SHP77 (cell line): ENCODE measurements at places on chromosomes 6 and 20.

DNA sequence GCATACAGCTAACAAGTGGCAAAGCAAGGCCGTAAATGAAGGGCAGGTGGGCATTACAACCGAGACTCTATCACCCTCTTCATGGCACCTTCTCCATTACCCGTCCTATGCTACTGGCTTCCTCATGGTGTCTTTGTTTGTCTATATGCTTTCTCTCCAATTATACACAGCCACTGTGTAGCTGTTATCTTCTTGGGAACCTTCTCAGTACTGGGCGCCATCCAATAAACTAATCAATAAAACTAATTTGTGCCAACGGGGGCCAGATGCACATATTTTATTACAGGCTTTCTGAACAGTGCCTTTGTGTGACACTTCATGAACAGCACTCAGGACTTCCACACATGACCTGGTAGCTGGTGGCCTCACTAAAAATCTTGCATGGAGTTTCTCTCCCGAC is 149.8 kb upstream of the PCSK2 start:
- DNase-seq, result no peak

DNA sequence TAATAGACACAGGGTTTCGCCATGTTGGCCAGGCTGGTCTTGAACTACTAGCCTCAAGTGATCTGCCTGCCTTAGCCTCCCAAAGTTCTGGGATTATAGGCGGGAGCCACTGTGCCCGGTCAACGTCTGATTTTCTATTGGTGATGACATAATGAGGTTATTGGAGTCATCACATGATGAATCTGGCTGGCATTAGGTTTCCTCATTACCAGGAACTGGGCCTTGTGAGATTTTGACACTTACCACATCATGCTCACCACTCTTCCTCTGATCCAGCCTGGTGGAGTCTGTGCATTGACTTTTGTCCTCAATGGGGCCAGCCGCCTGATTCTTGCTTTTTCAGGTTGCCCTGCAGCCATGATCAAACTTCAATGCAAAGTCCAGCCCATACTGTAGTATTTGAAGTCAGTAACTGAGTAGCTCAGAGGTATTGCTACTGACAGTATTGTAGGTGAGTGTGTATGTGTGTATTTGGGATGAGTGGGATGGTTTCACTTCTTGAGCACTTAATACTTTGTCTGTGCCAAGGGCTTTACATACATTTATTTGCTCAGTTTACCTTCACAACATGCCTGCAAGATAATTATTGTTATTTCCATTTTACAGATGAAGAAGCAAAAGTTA is 16.0 kb downstream of the ANKS1A start:
- DNase-seq, result no peak

DNA sequence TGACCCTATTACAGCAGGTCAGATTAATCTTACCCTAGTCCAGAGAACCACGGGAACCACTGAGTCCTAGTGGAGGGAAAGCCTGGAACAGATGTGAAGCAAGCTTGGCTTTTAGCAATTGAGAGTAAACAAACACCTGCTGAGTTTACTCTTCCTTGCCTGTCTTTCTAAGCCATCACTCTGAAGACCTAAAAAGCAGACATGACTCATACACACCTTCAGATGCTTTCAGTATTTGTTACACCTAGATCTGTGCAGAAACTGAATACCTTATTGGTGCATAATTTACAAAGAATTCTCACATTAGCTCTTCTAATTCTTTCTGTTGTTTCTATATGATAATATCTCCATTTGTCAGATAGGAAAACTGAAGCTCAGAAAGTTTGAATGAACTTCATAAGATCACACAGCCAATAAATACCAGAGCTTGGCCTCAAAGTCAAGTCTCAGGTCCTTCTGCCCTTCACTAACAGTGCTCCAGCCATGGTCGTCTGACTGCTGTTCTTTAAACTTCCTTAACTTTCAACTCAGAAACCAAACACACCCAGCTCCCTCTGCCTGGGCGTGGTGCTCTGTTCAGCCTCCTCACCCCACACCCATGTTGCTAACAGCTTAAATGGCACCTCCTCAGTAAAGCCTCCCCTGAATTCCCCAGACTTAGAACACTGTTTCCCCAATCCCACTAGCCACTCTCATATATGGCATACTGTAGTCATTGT is 8.6 kb upstream of the GABBR1 start:
- no peak for DNase-seq

DNA sequence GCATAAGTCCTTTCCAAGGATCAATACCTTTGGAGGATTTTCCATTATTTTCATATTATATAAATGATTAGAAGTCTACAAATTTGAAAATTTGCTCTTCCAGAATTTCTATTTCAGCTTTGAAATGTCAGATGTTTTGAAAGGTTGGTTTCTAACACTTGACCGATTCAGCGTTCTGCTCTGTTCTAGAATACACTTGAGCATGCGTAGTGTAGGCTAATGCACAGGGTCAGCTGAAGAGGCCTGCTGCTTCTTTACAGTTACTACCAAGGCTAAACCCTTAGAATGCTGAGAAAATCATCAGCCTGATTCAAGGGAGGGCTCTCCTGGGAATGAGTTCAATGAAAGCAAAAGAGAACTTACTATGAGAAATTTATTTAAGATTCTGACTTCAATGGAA is 177.6 kb downstream of the RNF144B start:
- DNase-seq, result no peak
